Fibroblast of lung (primary cell): ENCODE measurements at places on chromosomes 2 and 18. TPM values are rescaled to one million over a fixed set of nuclear protein-coding genes. Genes with fewer than 3 reads are reported as not detected.

The DOK6 gene
- 4.0 and 6.7 TPM in 2 replicates for total RNA-seq

The TCF23 gene
- under 0.01 TPM in 1 of 2 replicates, not detected in the other for total RNA-seq

GRCh38 chr2:64017811-64018700, 1.2 kb downstream of the VPS54 start:
- peak; percentile 34 for DNase-seq

GRCh38 chr18:44838971-44839666, 158.4 kb downstream of the SETBP1 start:
- DNase-seq = peak; percentile 69

GRCh38 chr2:16207151-16207550, 266.8 kb downstream of the MYCN start:
- DNase-seq = no peak
